ENCODE measurements at places on chromosomes 12 and 14.

- DNase-seq = no peak
Measured at GRCh38 chr14:44814196-44814595, 147.6 kb downstream of the KLHL28 start.

DNA sequence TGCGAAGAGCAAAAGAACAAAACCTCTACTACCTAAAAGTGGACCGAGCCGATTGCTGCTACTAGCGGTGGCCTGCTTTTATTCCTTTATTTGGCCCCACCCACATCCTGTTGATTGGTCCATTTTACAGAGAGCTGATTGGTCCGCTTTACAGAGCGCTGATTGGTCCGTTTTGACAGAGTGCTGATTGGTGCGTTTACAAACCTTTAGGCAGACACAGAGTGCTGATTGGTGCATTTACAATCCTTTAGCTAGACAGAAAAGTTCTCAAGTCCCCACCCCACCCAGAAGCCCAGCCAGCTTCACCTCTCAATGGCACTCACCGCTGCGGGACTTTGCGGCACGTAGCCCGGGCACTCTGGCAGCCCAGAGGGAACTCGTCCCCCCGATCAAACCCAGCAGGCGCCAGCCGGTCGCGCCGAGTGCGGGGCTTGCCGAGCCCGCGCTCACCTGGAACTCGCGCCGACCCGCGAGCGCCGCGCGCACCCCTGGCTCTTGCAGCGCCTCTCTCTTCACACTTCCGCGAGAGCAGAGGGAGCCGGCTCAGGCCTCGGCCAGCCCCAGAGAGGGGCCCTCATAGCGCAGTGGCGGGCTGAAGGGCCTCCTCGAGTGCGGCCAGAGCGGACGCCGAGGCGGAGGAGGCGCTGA, 8.7 kb upstream of the FGD4 start:
- peak; percentile 10 for DNase-seq

DNA sequence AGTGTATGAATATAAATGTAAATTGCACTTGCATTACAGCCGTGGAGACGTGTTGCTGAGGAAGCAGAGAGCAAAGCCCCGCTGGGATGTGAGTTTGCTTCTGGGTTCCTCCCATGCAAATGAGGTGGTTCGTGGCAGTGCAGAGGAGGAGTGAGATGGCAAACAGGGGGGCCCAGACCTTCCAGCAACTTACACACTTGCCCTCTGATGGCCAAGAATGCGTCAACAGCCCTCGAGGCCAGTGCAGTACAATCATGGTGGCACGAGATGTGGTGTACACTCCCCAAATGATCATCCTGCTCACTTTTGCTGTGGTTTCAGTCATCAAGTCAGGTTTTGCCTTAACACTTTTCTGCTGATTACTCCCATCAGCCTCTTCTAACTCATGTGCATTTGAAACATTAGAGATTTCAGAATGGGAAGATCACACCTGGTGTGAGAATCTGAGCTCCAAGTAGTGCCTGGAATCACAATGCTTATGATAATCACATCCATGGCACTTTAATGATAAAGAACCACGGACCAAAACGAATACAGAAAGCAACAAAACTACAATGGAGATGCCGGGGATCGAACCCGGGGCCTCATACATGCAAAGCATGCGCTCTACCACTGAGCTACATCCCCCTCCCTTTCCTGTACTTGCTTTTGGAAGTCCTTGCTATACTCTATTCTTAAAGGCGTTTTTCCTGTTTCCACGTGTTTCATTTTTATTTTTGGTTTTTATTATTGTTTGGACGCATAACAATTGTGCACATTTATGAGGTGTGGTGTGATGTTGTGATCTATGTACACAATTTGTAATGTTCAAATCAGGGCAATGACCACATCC, 7.0 kb upstream of the UBC start:
- no peak for DNase-seq

GRCh38 chr12:2955888-2956287, 3.3 kb upstream of the TEAD4 start:
- no peak for DNase-seq

DNA sequence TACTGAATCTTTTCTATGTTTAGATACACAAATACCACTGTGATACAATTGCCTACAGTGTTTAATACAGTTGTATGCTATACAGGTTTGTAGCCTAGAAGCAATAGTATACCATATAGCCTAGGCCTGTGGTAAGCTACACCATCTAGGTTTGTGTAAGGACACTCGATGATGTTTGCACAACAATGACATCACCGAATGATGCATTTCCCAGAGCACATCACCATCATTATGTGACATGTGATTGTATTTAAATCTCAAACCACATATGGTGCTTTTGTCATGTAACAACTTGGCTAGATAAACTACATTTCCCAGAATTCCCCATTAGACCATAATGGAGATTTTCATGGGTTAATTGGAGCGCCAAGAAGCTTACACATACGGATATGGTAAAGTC, 128.4 kb upstream of the CPNE8 start:
- no peak for DNase-seq

- DNase-seq = no peak
Measured at GRCh38 chr14:34088914-34089313, 138.0 kb upstream of the EGLN3 start.

GRCh38 chr12:124454735-124455134, 112.7 kb downstream of the NCOR2 start:
- no peak for DNase-seq

- no peak for DNase-seq
Measured at GRCh38 chr12:109832541-109833306, 474 bp downstream of the TRPV4 start.

GRCh38 chr14:38129705-38130104, 78.0 kb upstream of the SSTR1 start:
- DNase-seq = no peak

- no peak for DNase-seq
Measured at GRCh38 chr14:94679937-94680861, 68.0 kb downstream of the SERPINA3 start.

Data from NCI-H526 treated with DMSO at 0.1 percent for 48 hours (cell line).